ENCODE measurements at places on chromosomes 12 and 14.

GRCh38 chr12:47767216-47767724 lies 5.8 kb upstream of the SLC48A1 start:
- DNase-seq = peak; percentile 70

- peak; percentile 80 for DNase-seq
Measured at GRCh38 chr14:71206766-71207371, 299.6 kb downstream of the PCNX1 start.

- DNase-seq = peak; percentile 17
Measured at GRCh38 chr14:90140956-90141316, 79.1 kb downstream of the KCNK13 start.

GRCh38 chr12:116709768-116710167 lies 28.1 kb downstream of the SPRING1 start:
- DNase-seq = no peak

DNA sequence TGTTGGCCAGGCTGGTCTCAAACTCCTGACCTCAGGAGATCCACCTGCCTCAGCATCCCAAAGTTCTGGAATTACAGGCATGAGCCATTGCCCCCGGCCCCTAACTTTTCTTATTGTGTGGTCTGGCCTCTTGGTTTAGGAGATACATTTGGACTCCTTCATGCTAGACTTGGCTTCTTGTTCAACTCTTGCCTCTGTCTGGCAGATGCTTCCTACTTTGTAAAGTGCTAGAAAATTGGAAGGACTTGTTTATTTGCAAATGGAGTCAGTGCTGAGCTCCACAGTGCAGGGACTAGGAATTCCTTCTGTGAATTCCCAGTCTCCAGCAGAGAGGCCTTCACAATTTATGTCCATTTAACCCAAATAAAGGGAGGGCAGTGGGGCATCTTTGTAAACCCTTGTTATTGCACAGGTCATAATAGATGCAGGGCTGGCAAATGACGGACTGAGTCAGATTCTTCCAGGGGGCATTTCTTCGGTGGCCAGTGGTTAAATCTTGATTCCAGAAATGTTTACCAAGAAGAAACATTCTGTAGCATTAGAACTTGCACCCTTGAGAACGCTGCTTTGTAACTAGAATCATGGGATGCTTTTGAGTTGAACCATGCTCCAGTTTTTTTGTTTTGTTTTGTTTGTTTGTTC lies 73.8 kb upstream of the TBX3 start:
- no peak for DNase-seq

DNA sequence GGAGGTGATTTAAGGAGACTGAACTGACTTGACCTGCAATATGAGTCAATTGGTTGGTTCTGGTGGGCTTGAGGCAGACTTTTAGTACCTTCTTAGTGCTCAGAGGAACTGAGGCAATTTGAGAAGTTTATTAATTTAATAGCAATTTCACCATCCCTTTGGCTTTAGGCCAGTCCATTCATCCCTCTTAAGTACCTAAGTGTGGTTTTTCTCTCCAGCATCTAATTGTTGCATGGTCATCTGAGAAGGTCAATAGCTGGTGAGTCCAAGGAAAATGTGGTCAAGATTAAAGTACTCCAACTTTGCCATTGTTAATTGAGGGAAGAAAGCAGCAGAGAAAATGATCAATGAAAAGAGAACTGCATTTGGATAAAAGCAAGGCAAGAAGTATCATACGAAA lies 115.4 kb upstream of the DYRK2 start:
- no peak for DNase-seq

- no peak for DNase-seq
Measured at GRCh38 chr12:2796187-2796666, 1.5 kb downstream of the FKBP4 start.

DNA sequence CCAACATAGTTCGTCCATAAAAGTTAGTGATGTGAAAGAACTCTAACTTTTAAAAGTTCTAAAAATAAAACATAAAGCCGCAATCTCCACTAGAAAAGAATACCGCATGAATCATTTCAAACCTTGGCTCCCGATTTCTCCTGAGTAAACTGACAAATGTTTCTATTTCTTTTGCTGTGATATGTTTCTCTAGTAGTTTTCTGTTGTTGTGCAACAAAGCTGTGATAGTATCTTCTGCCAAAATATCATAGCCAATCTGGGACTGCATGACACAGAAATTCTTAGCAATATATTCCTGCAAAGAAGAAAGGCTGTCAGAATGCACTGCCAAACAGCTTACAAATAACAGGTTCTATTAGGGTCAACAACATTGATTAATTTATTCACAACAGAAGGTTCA lies 174.0 kb downstream of the ITPR2 start:
- DNase-seq = peak; percentile 74

DNA sequence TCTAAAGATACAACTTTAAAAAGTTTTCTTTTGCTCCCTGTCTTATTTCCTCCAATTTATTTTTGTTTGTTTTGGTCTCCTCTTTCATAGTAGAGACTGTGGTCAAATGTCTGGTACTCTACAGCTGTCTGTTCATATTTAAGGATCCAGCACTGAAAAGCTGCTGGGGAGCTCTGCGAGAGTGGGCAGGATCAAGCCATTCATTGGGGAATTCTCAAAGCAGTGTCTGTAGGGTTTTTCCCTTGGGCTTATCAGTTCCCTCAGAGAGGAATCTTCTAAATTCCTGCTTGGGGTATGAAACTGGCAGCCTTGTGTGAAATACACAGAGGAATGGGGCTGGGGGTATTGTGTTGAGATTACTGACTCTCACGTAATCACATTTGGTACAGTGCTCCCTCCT lies 52.3 kb downstream of the FNTB start:
- no peak for DNase-seq

GRCh38 chr12:27478949-27479348 lies 32.4 kb downstream of the SMCO2 start:
- DNase-seq = no peak

- no peak for DNase-seq
Measured at GRCh38 chr14:58665773-58666500, 28.2 kb downstream of the DACT1 start.

GRCh38 chr14:75069121-75069810 lies at the start of gene ZC2HC1C:
Gene ZC2HC1C (plus strand): TSS chr14:75069641. CDS start chr14:75070574, 933 bp downstream.
- DNase-seq = peak; percentile 91

- no peak for DNase-seq
Measured at GRCh38 chr14:51825926-51826325, 34.5 kb upstream of the GNG2 start.

DNA sequence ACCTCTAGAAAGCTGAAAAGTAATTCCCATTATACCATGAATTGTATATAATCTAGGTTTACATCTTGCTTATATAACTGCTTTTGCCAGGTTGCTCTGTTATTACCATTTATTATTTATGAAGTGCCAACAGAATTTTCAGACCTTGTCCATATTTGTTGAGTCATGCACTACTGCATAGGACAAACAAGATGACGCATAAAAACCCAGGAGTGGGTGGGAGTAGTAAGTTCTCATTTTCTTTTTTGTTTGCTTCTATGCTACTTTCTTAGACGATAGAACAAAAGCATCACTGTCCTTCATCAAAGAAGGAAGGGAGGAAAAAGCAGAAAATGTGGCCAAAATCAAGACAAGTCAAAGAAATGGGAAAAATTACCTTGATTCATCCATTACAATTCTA lies 119.0 kb upstream of the RASSF8 start:
- peak; percentile 76 for DNase-seq

DNA sequence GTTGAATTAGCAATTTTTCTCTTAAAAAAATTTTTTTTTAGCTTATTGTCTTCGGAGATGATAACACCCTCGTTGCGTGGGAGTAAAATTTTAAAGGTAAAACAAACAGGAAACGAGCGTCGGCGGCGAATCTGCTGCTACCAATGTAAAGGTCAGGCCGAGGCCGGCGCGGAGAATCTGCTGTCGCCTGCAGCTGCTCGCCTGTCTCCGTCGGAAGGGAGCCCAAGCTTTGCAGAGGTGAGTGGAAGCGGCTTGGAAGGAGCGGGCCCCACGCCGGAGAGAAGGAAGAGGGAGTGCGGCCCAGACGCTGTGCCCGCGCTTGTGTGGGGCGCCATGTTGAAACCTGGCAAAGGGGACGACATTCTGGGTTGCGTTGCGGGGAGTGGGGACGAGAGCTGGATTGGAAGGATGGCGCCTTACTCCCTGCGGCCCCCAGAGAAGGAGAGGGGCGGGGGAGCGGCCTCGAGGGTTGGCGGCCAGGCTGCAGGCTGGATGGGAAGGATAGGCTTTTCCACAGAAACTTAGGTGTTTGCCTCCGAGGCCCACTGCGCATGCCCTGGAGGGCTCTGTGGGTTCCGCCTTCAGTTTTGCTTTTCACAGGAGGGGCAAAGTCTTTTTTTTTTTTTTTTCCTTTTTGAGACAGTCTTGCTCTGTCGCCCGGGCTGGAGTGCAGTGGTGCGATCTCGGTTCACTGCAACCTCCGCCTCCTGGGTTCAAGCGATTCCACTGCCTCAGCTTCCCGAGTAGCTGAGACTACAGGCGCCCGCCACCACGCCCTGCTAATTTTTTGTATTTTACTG lies at the start of gene SNRNP35:
SNRNP35 (plus strand) TSS at position 160 of the 800 bp plus-strand sequence. CDS start 7,402 bp downstream, outside the sequence.
- DNase-seq = peak; percentile 87

- DNase-seq = peak; percentile 61
Measured at GRCh38 chr14:77063571-77064171, 34.4 kb upstream of the CIPC start.

DNA sequence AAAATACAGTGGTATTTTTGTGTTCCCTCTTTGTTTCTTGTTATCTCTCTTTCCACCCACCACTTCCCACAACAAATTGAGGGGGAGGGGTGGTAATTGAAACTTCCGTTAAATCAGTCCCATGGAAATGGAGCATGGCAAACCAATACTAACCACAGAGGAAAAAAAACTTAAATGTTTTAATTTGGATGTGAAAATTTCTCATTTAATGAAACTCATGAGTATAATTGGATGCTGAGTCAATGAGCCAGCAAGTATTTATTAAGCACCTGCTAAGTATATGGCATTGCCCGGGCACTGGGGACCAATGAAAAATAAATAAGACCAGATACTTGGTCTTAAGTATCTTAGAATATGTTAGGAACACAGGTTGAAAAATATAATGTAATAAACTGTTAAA lies 147.5 kb downstream of the KCNH5 start:
- no peak for DNase-seq

GRCh38 chr14:99394602-99395156 lies 86.0 kb downstream of the SETD3 start:
- no peak for DNase-seq

DNA sequence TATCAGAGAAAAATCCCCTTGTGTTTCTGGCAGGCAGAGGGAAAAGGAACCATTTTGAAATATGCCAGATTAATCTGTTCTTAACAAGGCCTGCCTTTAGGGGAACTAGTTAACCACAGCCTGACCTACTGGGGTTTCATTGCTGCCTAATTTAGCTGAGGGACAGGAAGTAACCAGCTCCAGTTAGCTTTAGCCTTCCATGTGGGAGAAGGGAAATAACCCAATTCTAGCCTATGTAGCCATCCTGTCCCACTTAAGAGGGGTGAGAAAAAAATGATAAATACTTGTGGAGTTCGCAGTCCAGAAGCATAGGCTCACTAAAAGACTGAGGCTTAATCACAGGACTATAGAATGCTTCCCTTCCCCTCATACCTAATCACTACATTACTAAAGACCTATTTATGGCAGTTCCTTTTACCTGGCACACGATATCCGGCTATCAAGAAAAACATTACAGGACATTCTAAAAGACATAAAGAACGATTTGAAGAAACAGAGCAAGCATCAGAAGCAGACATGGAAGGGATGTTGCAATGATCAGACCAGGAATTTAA lies 22.8 kb downstream of the COX8C start:
- no peak for DNase-seq

DNA sequence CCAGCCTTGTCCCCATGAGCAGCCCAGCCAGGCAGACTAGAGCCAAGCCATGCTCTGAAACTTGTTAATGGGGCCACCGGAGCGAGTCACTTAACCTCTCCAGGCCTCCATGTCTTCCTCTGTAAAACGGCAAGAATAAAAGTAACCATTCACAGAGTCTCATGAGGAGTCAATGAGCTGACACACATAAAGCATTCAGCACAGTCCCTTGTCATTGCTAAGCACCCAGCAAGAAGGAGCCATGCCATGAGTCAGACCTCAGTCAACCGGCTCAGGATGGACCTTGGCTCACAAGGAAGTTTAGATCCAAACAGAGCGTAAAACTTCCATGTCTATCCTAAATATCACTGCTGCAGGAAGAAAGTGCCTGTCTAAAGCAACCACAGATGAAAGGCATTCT lies 10.6 kb downstream of the FICD start:
- DNase-seq = peak; percentile 8

GRCh38 chr12:52200086-52200780 lies 8.4 kb upstream of the KRT80 start:
- DNase-seq = no peak

DNA sequence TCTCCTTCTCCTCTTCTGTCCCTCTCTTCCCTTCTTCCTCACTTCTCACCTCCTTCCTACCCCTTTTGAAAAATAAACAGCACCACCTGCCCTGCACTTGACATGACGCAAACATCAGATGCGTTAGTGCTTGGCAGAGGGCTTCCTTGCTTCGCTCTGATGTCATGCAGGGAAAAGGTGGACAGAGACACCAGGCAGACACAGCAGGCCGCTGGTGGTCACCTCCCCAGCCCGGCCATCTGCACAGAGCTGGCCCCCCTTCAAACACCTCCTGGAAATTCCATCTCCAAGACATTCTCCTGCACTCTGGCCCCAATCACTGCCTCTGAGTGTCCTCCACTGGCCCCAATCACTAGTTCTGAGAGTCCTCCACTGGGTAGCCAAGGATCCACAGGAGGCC lies 353.6 kb downstream of the MED13L start:
- no peak for DNase-seq

DNA sequence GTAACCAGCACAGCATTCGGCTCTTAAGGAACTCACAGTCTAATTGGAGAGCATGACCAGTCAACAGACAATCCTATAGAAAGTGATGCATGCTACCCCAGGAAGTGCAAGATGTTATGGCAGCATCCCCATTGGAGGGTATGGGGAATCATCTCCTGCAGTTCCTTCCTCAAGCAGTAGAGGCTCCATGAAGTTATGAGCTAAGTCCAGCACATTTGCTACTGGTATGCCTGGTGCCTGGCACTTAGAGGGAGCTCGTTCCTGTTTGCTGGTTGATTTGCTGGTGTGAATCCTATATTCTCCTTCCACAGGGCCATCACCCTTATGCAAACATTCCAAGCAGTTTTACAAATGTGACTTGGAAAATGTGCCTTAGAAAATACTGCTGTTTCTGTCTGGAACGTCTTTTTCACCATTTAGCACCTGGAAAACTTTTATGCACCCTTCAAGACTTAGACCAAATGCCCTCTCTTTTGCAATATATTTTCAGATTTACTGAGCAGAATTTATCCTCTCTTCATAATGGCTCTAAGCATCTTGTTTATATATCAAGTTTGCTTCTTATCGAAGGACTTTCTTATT lies 136.1 kb upstream of the WSCD2 start:
- peak; percentile 71 for DNase-seq

- no peak for DNase-seq
Measured at GRCh38 chr14:99545586-99545985, 58.4 kb downstream of the CCDC85C start.

GRCh38 chr12:75635606-75636444 lies 124.4 kb upstream of the KRR1 start:
- DNase-seq = peak; percentile 99

GRCh38 chr12:114506651-114507050 lies 100.7 kb upstream of the TBX5 start:
- no peak for DNase-seq

GRCh38 chr14:100891501-100892445 lies 11.7 kb downstream of the RTL1 start:
- no peak for DNase-seq

- DNase-seq = no peak
Measured at GRCh38 chr12:95674163-95674562, 116.4 kb downstream of the NTN4 start.

GRCh38 chr12:91379051-91379775 lies 196.6 kb upstream of the DCN start:
- no peak for DNase-seq
